CD4-positive, alpha-beta T cell treated with Interleukin-2 at 100 ng/mL for 4 hours (primary cell): ENCODE measurements at places on chromosomes 16 and 17.
A peak's percentile ranks its signal among the peaks of the same experiment; 100 is the strongest.

DNA sequence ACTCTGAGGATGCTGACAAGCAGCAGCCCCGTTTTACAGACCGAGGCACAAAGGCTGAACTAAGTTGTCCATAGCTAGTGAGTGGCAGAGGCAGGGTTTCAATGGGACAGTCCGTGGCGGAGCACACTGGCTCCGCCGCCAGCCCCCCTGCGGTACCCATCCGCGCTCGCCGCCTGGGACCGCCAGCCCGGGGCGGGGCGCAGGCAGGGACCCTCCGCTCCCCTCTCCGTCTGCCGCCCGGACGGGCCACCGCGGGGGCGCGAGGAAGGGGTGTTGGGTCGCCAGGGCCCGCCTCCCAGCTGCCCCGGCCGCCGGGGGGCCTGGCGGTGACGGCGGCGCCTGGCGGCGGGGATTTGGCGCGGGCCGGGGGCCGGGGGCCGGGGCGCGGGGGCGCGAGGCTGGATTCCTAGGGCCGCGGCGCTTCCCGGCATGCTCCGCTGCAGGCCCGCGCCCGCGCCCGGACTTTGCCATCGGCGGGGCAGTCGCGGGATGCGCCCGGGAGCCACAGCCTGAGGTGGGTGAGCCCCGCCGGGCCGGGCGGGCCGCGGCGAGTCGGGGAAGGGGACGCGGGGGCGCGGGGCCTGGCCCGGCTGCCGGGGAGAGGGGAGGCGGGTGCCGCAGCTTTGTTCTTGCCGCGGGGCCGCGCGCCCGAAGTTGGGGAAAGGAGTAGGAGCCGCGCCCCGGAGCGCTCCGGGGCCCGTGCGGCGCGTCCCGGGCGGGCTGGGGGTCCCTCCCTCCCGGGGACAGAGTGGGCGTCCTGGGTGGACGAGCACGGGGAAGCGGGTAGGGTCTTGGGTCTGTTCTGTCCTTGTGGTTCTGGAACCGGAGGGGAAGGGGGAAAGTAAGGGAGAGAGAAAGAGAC, at the start of gene TMEM98:
TSS of gene TMEM98 (plus strand) at position 430 of the 862 bp plus-strand sequence. CDS start 3,376 bp downstream, outside the sequence.
- no peak for DNase-seq

DNA sequence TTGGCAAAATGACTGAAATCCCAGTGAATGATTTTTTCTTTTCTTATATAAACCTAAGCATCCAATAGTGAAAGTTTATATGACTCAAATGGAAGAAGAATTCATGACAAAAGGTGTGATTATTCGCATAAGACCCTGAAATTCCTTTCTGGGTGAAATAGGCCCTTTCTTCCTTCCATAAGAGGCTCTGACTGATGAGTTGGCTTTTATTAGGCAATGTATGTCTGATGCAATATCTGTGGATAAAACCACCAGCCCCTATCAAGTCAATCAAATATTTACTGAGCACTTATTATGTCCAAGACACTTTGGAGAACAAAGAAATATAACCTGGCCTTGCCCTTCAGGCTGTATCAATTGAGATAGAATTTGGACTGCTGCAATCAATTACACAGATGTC, 316.6 kb downstream of the CDH13 start:
- DNase-seq = no peak

GRCh38 chr16:79673635-79674034, 73.1 kb upstream of the MAF start:
- DNase-seq = no peak

DNA sequence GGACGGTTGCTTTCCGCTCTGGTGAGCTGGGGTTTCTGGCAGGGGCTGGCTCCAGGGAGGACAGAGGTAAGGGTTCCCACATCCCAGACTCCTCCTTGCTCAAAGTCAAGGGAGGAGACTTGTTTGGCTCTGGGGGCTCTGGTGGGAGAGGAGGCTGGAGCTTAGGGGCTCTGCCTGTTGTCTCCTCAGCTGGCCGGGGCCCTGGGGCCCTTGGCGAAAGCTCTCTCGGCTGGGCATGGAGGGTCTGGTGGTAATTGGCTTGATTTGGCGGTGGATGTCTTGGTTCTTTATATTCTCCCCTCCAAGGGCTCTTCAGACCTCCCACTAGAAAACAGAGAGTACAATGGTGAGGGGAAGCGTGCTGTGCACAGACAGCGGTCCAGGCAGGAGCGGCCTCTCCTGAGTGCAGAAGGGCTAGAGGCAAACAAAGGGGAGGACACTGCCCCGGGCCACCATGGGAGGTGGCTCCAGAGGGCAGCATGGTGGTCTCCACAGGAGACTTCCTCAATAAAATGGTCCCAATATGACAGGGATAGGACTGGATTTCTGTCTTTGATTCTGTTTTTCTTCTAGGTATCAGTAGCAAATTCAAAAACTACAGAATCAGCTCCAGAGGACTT, 5.7 kb upstream of the SPATA32 start:
- DNase-seq = no peak

- no peak for DNase-seq
Measured at GRCh38 chr16:50289950-50290764, 23.8 kb downstream of the ADCY7 start.

DNA sequence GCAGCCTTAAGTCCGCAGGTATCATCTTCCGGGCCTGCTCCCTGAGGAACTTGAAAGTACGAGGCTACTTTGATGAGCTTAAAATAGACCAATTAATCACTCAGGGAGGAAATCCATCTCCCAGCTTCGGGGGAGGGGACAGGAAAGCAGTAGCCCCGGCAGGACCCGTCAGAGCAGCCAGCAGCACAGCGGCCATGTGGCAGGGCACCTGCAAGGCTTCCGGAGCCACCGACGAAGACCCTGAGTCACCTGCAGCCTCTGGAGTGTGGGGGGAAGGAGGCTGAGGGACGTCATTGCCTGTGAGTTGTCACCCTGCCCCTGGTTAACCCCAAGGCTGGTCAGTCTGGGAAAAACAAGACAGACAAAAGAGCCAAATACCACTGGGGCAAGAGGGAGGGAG, 4.4 kb upstream of the CYB561 start:
- DNase-seq = peak; percentile 26

- peak; percentile 36 for DNase-seq
Measured at GRCh38 chr16:23842137-23842600, 6.4 kb downstream of the PRKCB start.
